ENCODE measurements at places on chromosomes 12 and 14. TPM values are rescaled to one million over a fixed set of nuclear protein-coding genes. Genes with fewer than 3 reads are reported as not detected.

- H3K27me3 ChIP-seq: no peaks in the 10 kb centered on the region
- no peaks in the 10 kb centered on the region for H3K36me3 ChIP-seq
- no peak for DNase-seq
- no peak overlapping the region for H3K4me3 ChIP-seq
- H3K4me1 ChIP-seq: no peaks in the 10 kb centered on the region
Observed at GRCh38 chr14:58193542-58193941, 6.4 kb upstream of the ACTR10 start.

DNA sequence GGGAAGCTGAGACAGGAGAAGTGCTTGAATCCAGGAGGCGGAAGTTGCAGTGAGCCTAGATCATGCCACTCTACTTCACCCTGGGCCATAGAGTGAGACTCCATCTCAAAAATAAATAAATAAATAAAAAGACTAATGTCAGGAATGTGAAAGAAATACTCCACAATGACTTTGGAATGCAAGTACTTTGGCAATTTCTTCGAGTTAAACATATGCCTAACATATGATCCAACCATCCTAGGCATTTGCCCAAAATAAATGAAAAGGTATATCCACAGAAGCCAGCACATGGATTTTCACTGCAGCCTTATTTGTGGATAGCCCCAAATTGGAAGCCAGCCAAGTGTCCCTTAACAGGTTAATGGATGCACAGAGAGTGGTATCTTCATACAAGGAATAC, 357.9 kb upstream of the TMEM132C start:
- no peak overlapping the region for H3K4me3 ChIP-seq
- no peaks in the 10 kb centered on the region for H3K27me3 ChIP-seq
- H3K4me1 ChIP-seq: no peaks in the 10 kb centered on the region
- H3K27ac ChIP-seq: no peak overlapping the region
- H3K36me3 ChIP-seq: no peaks in the 10 kb centered on the region

DNA sequence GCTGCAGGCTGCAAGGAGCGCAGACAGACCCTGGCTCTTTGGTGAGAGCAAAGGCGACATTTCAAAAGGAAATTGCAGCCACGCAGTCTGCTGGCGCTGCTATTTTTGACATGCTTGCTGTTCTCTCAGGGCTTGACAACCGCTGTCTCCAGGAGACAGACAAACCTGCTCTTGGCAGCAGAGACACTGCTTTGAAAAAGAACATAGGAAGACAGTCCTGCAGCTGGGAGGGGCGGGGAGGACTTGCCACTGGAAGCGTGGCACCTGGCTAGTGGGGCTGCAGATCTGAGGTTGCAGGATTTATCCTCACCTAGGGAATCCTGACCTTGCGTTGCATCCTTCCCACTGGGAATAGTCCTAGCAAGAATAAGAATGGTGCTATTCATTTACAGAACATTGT, 91.8 kb upstream of the KCNA1 start:
- DNase-seq: no peak
- no peaks in the 10 kb centered on the region for H3K36me3 ChIP-seq
- no peak overlapping the region for H3K4me3 ChIP-seq
- peaks cover 15% of the 10 kb centered on the region for H3K27me3 ChIP-seq
- H3K4me1 ChIP-seq: no peaks in the 10 kb centered on the region

- no peaks in the 10 kb centered on the region for H3K4me1 ChIP-seq
- peaks cover 11% of the 10 kb centered on the region for H3K27me3 ChIP-seq
- DNase-seq: no peak
- no peaks in the 10 kb centered on the region for H3K36me3 ChIP-seq
- no peak overlapping the region for H3K27ac ChIP-seq
- H3K4me3 ChIP-seq: no peak overlapping the region
Observed at GRCh38 chr12:131357920-131358319, 353.0 kb upstream of the SFSWAP start.

DNA sequence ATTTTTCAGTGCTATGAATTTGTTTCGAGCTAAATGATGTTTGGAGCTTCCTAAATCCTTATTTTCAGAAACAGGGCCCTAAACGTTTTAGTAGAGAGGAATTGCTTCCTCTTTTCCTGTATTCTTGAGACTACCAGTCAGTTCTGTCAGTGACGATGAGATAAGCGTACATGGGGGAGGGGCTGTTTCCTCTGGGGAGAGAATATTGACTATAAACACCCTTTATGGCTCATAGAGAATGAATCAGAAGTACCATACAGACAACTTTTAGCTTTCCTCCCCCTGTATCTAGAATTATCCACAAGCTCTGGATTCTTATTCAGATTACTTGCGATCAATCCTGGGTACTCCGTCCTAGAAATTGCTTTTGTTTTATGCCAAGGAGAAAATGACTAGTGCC, 5.1 kb downstream of the TBK1 start:
- H3K36me3 ChIP-seq: peaks cover 6% of the 10 kb centered on the region
- no peak overlapping the region for H3K4me3 ChIP-seq
- H3K4me1 ChIP-seq: peaks cover 16% of the 10 kb centered on the region
- no peak overlapping the region for H3K27ac ChIP-seq
- no peaks in the 10 kb centered on the region for H3K27me3 ChIP-seq

- H3K4me3 ChIP-seq: no peak overlapping the region
- no peaks in the 10 kb centered on the region for H3K27me3 ChIP-seq
- H3K36me3 ChIP-seq: no peaks in the 10 kb centered on the region
- no peaks in the 10 kb centered on the region for H3K4me1 ChIP-seq
Observed at GRCh38 chr12:94560431-94561221, 89.7 kb downstream of the TMCC3 start.

- no peaks in the 10 kb centered on the region for H3K4me1 ChIP-seq
- no peaks in the 10 kb centered on the region for H3K27me3 ChIP-seq
- no peak overlapping the region for H3K4me3 ChIP-seq
- DNase-seq: no peak
Observed at GRCh38 chr14:71485833-71486232, 446.4 kb upstream of the RGS6 start.

DNA sequence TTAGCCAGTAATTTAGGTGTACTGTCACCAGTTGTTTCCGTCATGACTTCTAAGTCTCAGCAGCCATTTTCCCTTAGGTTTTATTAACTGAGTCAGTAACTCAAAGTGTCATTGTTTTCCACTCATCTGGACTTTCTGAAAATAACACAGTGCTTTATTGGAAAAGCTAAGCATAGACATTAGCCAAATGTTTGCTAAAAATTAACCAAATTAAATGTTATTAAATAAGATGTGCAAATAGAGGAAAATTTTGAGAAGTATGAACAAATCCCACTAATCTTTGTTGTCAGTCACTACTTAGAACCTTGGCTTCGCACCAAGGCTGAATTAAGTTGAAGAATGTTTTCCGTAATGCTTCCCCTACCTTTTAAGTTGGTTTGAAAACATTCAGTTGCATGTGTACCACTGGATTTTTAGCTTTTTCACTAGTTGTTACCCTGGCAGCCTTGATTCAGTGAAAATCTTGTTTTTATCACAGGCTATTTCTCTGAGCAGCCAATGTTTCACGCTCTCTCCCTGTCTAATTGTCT, 43.0 kb downstream of the BORCS5 start:
- H3K4me1 ChIP-seq: no peaks in the 10 kb centered on the region
- H3K4me3 ChIP-seq: no peak overlapping the region
- no peaks in the 10 kb centered on the region for H3K36me3 ChIP-seq
- no peaks in the 10 kb centered on the region for H3K27me3 ChIP-seq
- no peak for DNase-seq
- no peak overlapping the region for H3K27ac ChIP-seq

DNA sequence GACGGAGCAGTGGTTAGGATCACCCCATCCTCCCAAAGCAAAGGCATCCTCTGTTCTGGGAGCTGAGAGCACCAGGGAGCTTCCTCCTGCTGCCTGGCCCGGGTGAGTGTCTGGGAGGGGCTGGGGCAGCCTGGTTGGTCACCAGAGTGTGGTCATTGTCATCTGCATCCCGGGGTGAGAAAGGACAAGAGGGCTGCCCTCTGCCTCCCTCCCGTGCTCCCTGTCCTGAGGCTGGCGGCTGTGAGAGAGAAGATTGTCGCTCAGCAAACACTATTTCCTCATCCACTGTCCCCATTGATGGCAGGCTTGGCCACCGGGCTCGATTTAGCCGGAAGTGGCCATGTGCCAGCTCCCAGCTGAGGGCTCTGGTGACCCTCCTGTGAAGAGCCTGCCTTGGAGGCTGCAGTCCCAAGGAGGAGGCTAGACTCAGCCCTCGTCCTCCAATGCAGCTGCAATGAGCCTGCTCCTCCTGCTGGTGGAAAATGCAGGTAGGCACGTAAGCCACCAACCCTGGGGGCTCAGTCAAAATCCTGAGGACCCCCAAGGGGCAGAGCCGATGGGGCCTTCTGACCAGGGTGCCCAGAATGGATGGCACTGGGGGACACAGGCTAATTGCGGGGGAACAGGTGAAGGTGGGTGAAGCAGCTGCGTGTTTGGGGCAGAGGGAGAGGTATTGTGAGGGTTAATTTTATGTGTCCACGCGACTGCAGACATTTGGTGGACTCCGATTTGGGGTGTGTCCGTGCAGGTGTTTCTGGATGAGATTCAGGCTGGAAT, 155.7 kb downstream of the KIF26A start:
- no peaks in the 10 kb centered on the region for H3K27me3 ChIP-seq
- H3K36me3 ChIP-seq: no peaks in the 10 kb centered on the region

- H3K4me1 ChIP-seq: peaks cover 28% of the 10 kb centered on the region
- no peak overlapping the region for H3K4me3 ChIP-seq
- H3K27ac ChIP-seq: no peak overlapping the region
- no peak for DNase-seq
Observed at GRCh38 chr14:68397822-68398221, 395.0 kb downstream of the ZFP36L1 start.

GRCh38 chr12:68446384-68446783, 114.2 kb upstream of the MDM1 start:
- no peak overlapping the region for H3K27ac ChIP-seq
- no peaks in the 10 kb centered on the region for H3K27me3 ChIP-seq
- no peak overlapping the region for H3K4me3 ChIP-seq
- H3K36me3 ChIP-seq: no peaks in the 10 kb centered on the region

DNA sequence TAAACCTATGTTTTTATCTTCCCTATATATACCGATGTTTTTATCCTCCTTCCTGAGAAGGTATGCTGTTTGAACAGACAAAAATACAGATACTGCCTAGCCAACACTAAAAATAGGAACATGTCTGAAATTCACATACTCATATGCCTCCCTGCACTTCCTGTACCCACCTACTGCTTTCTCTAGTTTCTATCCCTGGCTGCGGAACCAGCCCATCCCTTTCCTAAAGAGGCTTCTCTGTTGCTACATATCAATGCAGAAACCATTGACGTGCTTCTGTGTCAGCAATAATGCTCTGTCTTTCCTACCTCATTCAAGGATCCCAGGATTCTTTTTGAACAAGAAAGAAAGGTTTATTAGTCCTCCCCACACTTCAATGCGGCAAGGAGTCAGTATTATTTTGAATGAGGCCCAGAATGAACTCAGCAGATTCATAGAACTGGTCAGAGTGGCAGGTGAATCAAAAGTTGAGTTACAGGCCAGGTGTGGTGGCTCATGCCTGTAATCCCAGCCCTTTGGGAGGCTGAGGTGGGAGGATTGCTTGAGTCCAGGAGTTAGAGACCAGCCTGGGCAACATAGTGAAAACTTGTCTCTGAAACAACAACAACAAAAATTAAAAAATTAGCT, 67.8 kb upstream of the NAP1L1 start:
- no peaks in the 10 kb centered on the region for H3K27me3 ChIP-seq
- no peaks in the 10 kb centered on the region for H3K4me1 ChIP-seq
- no peak overlapping the region for H3K4me3 ChIP-seq

- H3K4me3 ChIP-seq: no peak overlapping the region
- no peak overlapping the region for H3K27ac ChIP-seq
- no peaks in the 10 kb centered on the region for H3K36me3 ChIP-seq
- no peak for DNase-seq
- H3K4me1 ChIP-seq: peaks cover 20% of the 10 kb centered on the region
Observed at GRCh38 chr14:93320489-93320888, 12.3 kb downstream of the BTBD7 start.

GRCh38 chr12:2009623-2010022, 5.4 kb upstream of the DCP1B start:
- no peaks in the 10 kb centered on the region for H3K36me3 ChIP-seq
- no peaks in the 10 kb centered on the region for H3K27me3 ChIP-seq
- peaks cover 3% of the 10 kb centered on the region for H3K4me1 ChIP-seq
- no peak for DNase-seq

DNA sequence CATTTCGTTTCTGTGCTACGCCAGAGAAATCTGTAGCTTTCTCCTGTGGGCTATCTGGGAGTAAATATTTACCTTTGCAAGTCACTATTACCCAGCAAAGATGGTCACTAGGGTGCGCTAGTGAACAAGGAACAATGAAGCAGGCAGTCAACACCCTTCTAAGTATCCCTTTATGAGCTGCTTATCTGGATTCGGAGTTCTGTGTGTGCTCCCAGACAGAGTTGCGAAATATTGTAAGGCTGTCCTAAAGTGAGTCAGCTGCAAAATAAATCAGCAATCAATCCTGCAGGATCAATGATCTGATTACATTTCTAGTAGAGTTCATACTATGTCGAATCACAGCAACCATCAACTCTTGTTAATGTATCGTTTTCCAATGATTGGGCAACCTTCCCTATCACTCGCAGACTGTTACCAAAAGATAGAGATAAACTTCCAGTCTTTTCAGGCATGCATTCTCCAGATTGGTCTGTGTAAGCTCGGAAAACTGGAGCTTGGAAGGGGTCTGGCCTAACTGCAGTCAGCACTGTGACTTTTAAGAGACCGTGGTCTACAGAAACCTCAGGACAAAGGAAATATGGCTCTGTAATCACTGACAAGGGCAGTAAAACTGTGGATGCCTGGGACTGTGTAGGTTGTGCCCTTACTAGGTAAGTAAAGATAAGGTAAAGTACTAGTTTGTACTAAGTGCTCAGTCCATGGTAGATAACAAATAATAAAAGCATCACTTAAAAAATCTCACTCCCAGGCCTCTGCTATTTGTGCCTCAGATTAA, 133.5 kb downstream of the KCNK10 start:
- DNase-seq: peak; percentile 19
- no peaks in the 10 kb centered on the region for H3K36me3 ChIP-seq
- H3K4me1 ChIP-seq: no peaks in the 10 kb centered on the region
- H3K4me3 ChIP-seq: peak overlapping the region; percentile 23
- H3K27me3 ChIP-seq: no peaks in the 10 kb centered on the region

Gene BDKRB2
- total RNA-seq: 0.56 TPM

Gene TAS2R46
- 0.24 TPM for total RNA-seq

Gene FAM181A
- not detected for total RNA-seq
